ENCODE measurements at places on chromosomes 16 and 17. TPM values are rescaled to one million over a fixed set of nuclear protein-coding genes. Genes with fewer than 3 reads are reported as not detected.
A peak's percentile ranks its signal among the peaks of the same experiment; 100 is the strongest.

The MT4 gene
- not detected for total RNA-seq

The PHOSPHO1 gene
- not detected for total RNA-seq

The HBQ1 gene
- total RNA-seq, result not detected

The ZG16 gene
- not detected for total RNA-seq

The ITGB3 gene
- 0.29 TPM for total RNA-seq

The ABCC11 gene
- total RNA-seq, result not detected

The SPATA32 gene
- total RNA-seq, result 0.52 TPM

The ICAM2 gene
- 51.3 TPM for total RNA-seq

The PERCC1 gene
- total RNA-seq, result not detected

The ASPHD1 gene
- not detected for total RNA-seq

The NDRG4 gene
- not detected for total RNA-seq

The CD300LB gene
- not detected for total RNA-seq

The EFCAB5 gene
- 1.6 TPM for total RNA-seq

DNA sequence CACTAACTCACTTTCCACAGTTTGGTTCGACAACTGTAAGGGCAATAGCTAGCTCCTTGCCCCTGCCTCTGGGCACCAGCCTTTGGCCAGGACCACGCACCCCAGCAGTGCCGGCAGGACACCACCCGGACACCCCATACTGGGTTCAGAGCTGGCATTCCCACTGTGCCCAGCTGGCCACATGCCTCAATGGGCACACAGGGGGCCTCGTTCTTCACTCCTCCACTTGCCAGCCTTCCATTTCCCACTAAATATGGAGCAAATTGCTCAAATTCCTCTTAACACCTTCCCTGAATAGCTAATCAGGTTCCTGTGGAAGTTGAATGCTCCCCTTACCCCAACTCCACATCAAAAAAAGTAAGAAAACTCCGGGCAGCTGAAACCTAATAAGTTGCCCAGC, 52.5 kb downstream of the PIPOX start:
- no peak overlapping the region for H3K4me3 ChIP-seq
- H3K27me3 ChIP-seq, result no peaks in the 10 kb centered on the region
- no peak for DNase-seq
- peaks cover 12% of the 10 kb centered on the region for H3K36me3 ChIP-seq
- peaks cover 7% of the 10 kb centered on the region for H3K4me1 ChIP-seq

DNA sequence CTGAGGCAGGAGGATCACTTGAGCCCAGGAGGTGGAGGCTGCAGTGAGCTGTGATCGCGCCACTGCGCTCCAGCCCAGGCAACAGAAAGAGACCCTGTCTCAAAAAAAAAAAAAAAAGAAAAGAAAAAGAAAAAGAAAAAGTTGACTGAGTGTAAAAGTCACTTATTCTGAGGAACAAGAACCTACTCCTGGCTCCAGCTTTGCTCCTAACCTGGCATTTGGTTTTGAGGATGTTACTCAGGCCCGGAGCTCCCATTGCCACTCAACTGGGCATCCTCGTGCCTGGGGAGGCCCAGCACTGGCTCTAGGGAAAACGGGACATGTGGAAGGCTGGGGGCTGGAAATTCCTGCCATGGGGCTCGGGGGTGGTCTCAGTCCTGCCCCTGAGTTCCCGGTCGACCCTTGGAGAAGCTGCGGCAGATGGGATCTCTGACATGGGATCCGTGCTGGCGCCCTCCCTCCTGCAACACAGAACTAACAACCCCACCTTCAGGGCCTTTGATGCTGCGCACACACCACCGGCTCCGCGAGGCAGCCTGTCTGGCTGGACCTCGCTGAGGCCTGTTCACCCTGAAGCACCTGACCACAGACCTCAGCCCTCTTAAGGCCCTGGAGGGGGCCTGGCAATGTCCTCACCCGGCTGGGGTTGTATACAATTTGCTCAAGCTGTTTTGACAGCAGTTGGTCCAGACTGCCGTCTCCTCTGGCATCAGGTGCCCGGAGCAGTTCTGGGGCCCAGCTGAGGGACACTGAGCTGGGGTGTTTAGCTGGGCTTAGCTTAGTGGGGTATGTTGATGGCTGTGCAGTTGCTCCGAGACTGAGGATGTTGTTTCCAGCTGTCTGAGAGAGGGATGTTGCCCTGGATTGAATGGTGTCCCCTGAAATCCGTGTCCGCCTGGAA, 12.3 kb downstream of the CD7 start:
- no peak for DNase-seq
- H3K4me1 ChIP-seq, result peaks cover 72% of the 10 kb centered on the region
- H3K36me3 ChIP-seq, result no peaks in the 10 kb centered on the region
- H3K27me3 ChIP-seq, result peaks cover 4% of the 10 kb centered on the region

DNA sequence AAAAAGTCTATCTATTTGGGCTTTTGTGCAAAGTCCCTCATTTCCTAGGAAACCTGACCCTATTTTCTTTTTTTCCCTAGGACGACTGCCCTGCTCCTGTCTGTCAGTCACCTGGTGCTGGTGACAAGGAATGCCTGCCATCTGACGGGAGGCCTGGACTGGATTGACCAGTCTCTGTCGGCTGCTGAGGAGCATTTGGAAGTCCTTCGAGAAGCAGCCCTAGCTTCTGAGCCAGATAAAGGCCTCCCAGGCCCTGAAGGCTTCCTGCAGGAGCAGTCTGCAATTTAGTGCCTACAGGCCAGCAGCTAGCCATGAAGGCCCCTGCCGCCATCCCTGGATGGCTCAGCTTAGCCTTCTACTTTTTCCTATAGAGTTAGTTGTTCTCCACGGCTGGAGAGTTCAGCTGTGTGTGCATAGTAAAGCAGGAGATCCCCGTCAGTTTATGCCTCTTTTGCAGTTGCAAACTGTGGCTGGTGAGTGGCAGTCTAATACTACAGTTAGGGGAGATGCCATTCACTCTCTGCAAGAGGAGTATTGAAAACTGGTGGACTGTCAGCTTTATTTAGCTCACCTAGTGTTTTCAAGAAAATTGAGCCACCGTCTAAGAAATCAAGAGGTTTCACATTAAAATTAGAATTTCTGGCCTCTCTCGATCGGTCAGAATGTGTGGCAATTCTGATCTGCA, 12.9 kb downstream of the TMEM98 start:
- DNase-seq, result no peak
- no peaks in the 10 kb centered on the region for H3K36me3 ChIP-seq
- H3K4me1 ChIP-seq, result peaks cover 3% of the 10 kb centered on the region
- peaks cover 15% of the 10 kb centered on the region for H3K27me3 ChIP-seq
- H3K4me3 ChIP-seq, result no peak overlapping the region

GRCh38 chr16:86133847-86134375, 234.9 kb downstream of the IRF8 start:
- DNase-seq, result no peak
- no peaks in the 10 kb centered on the region for H3K36me3 ChIP-seq
- no peak overlapping the region for H3K27ac ChIP-seq
- no peak overlapping the region for H3K4me3 ChIP-seq
- peaks cover 5% of the 10 kb centered on the region for H3K27me3 ChIP-seq

- no peak overlapping the region for H3K4me3 ChIP-seq
- H3K27ac ChIP-seq, result no peak overlapping the region
- no peak for DNase-seq
- no peaks in the 10 kb centered on the region for H3K36me3 ChIP-seq
- no peaks in the 10 kb centered on the region for H3K27me3 ChIP-seq
- no peaks in the 10 kb centered on the region for H3K4me1 ChIP-seq
Observed at GRCh38 chr17:320809-321385, 31.7 kb downstream of the RPH3AL start.

DNA sequence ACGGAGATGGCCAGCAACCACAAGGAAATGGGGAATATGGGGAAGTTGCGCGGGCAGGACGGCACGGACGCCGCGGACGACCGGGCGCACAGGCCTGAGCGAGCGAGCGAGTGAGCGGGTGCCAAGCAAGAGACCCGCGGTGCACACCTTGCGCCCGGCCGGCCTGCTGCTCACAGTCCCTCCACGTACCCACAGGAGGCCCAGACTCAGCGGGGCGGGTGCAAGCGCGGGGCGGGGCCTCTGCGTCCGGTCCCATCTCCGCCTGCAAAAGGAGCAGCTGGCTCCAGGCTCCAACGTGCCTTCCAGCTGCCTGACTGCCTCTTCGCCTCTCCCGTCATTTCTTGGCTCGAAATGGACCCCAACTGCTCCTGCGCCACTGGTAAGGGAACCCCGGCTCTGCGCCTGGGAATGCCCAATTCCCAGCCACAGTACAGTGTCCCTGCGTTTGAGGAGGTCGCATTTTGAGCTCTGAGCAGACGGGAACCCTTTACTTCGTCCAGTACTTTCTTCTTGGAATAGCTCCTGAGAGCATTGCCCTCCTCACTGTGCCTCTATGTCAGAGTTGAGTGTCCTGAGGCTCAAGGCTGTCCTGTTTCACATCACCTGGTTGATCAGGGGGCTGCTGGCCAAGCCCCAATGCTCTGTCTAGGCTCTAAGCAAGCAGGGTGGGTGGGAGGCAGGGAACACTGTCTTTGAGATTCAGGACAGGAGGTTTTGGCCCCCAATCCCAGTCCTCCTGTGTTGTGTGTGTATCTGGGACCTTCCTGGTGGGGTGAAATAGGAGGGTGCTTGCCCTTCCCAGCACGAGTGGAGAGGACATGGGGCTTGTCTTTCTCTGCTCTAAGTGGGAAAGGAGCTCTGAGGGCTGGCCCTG, 8.1 kb upstream of the MT1E start:
- H3K4me1 ChIP-seq, result peaks cover 44% of the 10 kb centered on the region
- H3K27ac ChIP-seq, result no peak overlapping the region
- DNase-seq, result peak; percentile 82
- peaks cover 17% of the 10 kb centered on the region for H3K27me3 ChIP-seq
- peak overlapping the region; percentile 64 for H3K4me3 ChIP-seq
- H3K36me3 ChIP-seq, result no peaks in the 10 kb centered on the region

DNA sequence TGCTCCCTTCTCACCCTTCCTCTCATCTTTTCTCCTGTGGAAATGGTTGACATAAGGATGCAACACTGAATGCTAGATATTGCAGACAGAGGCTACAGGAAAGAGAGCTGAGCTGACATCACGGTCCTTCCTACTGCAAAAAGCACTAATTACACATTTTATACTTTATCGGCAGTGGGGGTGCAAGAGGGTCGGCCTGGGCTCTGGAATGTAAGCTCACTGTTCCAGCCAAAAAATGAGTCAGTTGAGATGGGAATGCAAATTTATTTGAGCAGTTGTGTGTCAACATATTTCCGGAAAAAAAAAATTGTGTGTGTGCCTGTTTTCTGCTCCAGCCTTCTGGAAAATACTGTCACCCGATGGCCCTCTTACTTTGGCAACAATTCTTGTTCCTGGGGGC, 14.1 kb upstream of the MRTFB start:
- H3K27ac ChIP-seq, result no peak overlapping the region
- H3K27me3 ChIP-seq, result peaks cover 4% of the 10 kb centered on the region
- H3K4me3 ChIP-seq, result no peak overlapping the region
- H3K36me3 ChIP-seq, result no peaks in the 10 kb centered on the region

DNA sequence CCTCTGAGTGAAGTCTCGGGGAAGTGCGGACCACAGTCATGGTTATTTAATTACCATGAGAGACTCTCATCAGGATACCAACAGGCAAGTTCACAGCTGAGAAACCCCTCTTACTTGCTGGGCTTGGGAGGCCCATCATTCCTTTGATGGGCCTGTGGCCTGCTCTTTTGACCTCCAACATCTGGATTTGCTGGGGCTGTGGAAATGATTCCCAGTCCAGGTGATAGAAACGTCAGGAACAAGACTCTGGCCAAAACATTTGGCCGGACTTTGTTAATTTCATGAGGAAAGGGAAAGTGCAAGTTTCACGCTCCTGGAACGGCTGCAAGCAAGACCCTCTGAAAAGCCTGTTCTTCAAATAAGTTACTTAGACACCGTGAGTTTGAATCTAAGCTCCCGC, 42.5 kb downstream of the TMEM114 start:
- no peaks in the 10 kb centered on the region for H3K4me1 ChIP-seq
- no peak overlapping the region for H3K4me3 ChIP-seq
- DNase-seq, result no peak

DNA sequence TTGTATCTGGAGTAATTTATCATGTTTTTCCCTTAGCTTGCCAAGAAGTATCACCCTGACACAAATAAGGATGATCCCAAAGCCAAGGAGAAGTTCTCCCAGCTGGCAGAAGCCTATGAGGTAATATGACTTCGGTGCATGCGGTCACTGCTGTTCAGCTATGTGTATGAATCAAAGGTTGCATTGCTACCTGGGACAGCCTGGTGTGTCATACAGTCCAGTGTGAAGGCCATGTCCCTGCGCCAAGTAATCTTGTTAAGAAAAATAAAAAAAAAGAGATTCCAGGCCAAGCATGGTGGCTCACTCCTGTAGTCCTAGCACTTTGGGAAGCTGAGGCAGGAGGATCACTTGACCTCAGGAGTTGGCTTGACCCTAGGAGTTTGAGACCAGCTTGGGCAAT, 11.7 kb downstream of the DNAJA3 start:
- H3K27ac ChIP-seq, result no peak overlapping the region
- DNase-seq, result no peak
- peaks cover 13% of the 10 kb centered on the region for H3K4me1 ChIP-seq
- H3K4me3 ChIP-seq, result no peak overlapping the region

- H3K4me3 ChIP-seq, result peak within 1 kb of the TSS; percentile 76
- H3K36me3 ChIP-seq, result no peaks in the 10 kb centered on the region
- peak; percentile 72 for DNase-seq
- peak within 1 kb of the TSS; percentile 53 for H3K27ac ChIP-seq
- peaks cover 39% of the 10 kb centered on the region for H3K27me3 ChIP-seq
Observed at GRCh38 chr17:48037036-48037837, at the start of gene COPZ2. COPZ2 (minus strand) TSS chr17:48037797; CDS start chr17:48037777, 20 bp downstream.

DNA sequence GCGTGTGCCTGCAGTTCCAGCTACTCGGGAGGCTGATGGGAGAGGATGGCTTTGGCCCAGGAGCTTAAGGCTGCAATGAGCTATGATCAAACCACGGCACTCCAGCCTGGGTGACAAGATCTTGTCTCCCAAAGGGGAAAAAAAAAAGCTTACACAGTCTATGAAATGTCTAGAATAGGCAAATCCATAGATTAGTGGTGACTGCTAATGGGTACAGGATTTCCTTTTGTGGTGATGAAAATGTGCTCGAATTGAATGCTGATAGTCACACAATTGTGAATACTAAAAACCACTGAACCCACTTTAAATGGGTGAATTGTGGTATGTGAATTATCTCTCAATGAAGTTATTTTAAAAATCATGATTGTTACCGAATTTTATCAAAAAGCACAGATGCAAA, 14.9 kb downstream of the USP7 start:
- H3K27me3 ChIP-seq, result no peaks in the 10 kb centered on the region
- H3K27ac ChIP-seq, result peak overlapping the region; percentile 30

- H3K36me3 ChIP-seq, result peaks cover 12% of the 10 kb centered on the region
- DNase-seq, result peak; percentile 74
- H3K27me3 ChIP-seq, result peaks cover 21% of the 10 kb centered on the region
- H3K4me3 ChIP-seq, result no peak overlapping the region
- H3K27ac ChIP-seq, result no peak overlapping the region
Observed at GRCh38 chr16:68367030-68367429, 56.2 kb downstream of the PRMT7 start.
